Midbrain (tissue), 1 donor: ENCODE measurements at places on chromosomes 4 and X.
A peak's percentile ranks its signal among the peaks of the same experiment; 100 is the strongest.

GRCh38 chr4:90745176-90745575 lies 618.0 kb downstream of the CCSER1 start:
- no peak for DNase-seq

DNA sequence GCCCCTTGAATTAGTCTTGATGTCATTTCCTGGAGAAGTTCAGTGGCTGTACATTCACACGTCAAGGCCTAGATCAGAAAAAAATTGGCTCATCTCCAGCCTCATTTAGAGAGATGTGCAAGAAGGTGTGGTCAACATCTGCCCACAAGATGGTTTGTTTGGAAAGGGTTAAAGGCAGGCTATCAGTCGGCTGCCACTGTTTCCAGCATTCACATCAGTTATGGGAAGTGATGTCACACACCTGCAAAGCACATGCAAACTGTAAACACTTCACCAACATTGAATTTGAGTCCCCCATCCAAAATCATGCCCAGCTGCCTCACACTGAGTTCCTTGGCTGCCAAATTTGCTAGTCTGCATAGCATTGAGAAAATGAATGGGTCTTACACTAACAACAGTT lies 498.3 kb upstream of the INTU start:
- no peak for DNase-seq

- DNase-seq, result peak; percentile 44
Observed at GRCh38 chr4:69689599-69689998, 36.6 kb upstream of the UGT2A1 start.

GRCh38 chr4:10898072-10898471 lies 213.5 kb upstream of the CLNK start:
- DNase-seq, result no peak

DNA sequence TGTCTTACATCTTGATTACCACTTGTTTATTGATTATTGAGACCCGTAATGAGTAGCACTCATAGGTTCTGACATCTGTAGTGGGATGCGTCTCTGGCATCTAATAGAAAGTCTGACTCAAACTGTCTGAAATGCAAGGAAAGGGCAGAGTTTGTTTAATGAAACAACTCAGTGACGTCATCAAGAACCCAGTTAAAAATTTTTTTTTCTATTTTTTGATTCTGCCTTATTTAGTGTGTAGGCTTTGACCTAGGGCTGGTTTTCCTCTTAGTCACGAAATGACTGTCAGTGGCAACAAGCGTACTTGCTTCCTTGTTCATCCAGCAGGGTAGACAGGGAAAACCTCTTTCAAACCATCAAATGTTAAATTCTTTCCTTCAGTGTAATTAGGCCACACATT lies 3.1 kb upstream of the CDKL5 start:
- DNase-seq, result no peak

DNA sequence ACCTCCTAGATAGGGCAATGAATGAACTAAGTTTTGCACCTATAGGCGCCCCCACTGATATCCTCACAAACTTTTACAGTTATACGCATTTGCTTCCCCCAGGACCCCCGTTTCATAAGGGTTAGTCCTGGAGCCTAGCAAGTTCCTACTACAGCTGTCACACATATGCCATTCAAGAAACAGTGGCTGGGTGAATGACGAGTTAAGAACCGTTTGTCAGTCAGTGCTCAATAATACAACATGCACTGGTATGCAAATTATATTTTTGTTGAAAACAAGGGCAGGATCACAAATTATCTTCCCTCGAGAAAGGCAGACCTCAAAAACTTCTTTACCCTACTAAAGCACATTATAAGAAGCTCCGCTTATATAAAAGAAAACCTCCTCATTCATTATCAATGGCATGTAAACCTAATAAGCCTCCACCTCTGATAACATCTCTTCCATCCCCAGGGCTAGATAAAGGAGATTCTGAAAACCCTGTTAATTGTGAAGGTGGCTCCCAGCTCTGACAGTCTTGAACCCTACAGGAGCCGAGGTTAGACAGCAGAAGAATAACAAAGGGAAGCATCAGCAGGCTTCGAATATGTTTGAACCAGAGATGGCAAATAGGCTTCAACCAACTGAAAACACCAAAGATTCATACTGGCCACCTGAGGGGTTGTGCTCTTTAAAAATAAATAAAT lies 40.3 kb downstream of the AFAP1 start:
- no peak for DNase-seq

DNA sequence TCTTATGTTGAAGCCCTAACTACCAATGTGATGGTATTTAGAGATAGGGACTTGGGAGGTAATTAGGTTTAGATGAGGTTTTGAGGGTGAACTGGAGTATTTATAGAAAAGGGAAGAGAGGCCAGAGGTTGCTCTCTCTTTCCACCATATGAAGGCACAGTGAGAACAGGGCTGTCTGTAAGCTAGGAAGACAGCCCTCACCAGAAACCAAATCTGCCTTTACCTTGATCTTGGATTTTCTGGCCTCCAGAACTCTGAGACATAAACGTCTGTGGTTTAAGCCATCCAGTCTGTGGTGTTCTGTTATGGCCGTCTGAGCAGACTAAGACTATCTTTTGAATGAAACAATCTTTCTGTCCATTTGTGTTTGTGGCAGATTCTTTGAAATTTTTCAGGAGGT lies 223.7 kb downstream of the PDHA2 start:
- DNase-seq, result no peak

DNA sequence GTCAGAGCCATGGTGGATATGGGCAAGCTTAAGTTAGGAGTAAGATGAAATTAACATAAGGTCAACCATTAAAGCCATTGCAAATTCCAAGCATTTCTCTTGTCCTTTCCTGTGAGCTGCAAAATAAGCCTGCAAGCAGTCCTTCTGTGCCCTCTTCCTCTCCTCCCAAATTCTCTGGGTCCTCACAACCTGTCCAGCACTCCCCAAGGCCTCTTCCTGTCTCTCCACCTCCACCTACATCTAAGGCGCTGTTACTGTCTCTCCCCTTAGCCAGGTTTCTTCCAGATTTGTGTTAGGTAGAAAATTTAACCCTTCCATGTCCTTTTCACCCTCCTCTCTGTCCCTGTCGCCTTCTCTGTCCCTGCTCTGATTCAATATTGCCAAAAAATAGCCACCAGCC lies 22.2 kb downstream of the ETDC start:
- DNase-seq, result no peak

GRCh38 chr4:125787707-125788106 lies 473.0 kb downstream of the FAT4 start:
- no peak for DNase-seq

- DNase-seq, result no peak
Observed at GRCh38 chr4:78079726-78080430, 22.8 kb downstream of the FRAS1 start.

DNA sequence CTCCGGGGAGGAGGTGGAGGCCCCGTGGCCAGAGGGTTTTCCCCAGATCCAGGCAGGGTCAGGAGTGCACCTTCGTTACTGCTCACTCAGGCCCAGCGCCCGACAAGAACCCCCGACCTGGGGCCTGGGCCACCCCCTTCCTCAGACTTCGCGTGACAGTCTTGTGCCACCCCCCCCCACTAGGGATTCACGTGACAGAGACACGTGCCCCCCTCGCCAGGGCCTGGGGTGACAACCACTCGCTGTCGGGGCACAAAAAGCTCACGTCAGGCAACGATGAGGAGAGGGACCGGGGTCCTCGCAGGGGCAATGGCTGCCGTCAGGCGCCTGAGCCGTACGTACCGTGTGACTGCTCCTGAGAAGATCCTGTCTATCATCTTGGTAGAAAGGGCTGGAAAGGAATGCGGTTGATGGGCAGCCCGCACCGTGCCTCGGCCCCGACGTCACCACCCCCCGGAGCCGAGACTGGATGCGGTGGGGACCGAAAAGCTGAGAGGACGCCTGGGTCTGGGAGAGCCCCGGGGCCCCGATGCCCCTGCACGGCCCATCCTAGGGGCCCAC lies 23.0 kb upstream of the GTPBP6 start:
- no peak for DNase-seq

GRCh38 chr4:147950841-147951240 lies 219.0 kb downstream of the ARHGAP10 start:
- no peak for DNase-seq

DNA sequence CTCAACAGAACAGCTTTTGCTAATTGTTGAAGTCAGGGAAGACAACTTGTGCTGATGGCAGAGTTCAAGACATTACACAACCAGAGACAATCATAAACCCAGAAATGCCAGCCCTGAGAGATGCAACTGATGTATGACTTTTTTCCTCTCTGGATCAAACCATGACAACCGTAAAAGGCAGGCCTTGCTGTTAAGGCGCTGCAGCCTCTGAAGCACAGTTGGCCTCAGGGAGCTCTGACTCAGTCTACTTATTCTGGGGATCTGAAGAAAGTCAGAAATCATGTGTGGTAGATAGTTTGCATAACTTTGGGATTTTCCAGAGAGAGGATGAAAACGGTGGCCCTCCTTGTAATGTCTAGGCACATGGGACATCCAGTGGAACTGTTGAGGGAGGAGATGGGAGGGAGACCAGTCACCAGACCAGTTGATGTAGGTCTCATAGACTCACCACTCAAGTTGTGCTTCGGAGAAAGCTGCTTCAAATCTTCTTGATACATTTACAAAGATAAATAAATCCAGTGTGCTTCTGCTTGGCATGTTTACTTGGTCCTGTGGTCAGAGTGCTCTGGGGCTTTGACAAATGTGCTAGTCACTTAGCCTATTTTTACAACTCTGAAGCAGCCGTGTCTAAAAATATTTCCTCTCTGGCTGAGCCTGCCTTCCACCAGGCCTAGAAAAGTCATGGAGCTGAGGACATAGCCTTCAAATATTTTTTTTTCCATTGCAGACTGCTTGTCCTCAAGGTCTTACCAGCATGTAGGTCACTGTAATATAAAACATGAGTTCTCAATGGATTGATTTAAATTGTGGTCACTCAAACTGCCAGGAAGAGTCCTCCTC lies 7.5 kb downstream of the HADH start:
- no peak for DNase-seq

DNA sequence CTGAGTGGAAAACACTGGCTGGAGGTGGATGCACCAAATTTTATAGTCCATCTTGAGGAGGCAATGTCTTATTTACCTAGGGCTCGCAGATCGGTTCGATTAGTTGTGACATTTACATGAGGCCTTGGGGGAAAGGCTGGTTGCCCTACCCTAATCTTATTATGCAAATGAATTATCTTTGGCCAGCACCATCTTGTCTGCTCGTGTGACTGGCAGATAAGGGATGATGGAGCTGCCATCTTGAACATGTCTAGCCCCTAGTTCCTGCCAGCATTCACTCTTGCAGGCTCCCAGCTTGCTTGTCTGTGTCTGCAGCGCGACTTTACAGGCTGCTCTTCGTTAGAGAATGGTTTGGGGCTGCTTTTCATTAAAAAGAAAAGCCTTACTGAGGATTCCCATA lies 61.9 kb downstream of the SEC24B start:
- DNase-seq, result no peak

DNA sequence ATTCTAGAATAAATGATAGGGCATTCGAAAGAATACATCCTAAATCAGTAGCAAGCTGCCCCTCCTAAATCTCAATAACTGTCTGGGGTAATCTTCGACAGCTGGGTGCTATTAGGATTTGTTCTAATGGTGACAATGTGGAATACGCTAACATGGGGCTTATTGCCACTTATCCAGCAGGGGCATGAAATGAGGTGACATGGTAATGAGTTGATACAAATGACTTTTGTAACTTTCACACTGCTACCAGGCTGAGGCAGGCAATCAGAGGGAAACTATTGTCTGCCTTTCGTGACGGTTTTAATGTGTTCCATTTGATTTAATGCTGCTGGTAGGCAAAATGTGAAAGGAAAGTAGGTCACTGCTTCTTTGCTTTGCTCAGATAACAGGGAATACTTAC lies 1047.4 kb upstream of the PABPC4L start:
- DNase-seq, result no peak
